Fibroblast of skin of left biceps (primary cell): ENCODE measurements at places on chromosomes 13 and 19.

DNA sequence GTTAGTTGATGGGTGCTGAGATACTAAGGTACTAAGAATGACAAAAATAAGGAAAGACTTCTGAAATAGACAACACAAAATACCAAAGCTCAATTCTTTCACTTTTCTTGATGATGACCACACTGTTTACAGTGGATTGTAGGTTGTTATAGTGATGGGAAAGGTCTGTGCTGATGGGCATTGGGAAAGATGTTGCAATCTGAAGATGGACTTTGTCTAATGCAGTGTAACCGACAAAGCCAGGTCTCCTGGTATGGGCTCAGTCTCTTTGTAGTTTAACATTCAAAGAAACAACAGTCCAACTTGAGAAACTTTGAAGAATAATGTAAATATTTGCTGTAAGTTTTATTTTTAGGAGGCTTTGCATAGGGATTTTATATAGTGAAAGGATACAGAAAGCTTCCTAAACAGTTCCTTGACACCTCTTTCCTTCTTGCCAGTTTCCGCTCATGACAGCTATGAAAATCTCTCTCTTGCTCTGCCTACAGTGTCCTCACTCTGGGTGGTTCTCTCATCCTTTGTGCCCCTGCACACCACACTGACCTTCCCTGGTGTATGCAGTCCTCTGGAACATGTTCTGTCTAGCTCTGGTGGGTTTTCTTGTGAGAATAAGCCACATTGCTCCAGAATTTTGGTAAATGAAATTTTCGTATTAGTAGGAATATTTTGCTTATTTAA, 172.2 kb downstream of the KCNRG start:
- DNase-seq = no peak

GRCh38 chr13:52195401-52195837, 36.0 kb upstream of the NEK3 start:
- DNase-seq = peak; percentile 36

DNA sequence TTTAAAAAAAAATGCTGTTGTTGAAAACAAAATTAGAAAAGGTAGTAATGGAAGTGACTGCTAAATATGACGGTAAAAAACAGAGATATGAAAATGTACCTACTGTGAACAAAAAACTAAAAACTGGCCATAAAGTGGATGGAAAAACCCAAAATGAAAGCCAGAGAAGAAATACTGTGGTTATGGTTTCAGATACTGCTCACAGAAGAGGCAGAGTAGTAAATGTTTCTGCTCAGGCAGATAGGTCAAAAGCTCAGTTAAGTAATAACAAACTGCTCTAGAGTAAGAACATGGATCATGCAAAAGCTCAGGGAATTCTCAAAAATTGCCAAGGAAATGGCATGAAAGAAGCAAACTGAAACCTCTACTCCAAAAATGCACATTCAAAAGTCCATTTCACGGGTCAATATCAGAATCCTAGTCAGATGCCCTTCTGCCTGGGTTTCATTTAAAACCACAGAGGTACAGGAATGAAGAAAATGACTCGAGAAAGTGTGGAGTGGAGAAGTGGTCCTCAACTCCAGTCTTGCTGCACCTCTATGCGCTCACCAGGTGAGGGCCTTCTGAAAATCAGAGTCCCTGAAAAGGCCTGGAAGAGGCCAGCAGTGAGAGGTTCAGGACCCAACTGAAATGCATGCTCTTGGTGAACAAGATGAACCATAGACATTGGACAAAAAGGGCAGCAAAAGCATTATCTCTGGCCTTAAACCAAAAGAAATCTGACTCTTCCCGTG, 315.0 kb upstream of the SPRY2 start:
- DNase-seq = no peak

DNA sequence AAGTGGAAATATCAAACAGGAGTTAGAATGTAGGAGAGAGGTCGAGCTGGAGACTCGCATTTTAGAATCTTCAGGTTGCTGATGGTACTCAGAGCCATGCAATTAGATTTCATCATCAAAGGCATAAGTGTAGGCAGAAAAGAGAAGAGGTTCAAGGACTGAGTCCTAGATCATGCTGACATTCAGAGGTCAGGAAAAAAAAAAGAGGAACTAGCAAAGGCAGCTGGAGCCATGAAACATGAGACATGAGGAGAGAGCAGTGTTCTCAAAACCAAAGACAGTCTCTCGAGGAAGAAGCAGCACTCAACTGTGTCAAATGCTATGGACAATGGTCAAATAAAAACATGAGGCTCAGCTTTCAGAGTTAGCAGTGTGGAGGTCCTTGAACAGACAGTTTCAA, 12.4 kb upstream of the TPP2 start:
- DNase-seq = no peak

DNA sequence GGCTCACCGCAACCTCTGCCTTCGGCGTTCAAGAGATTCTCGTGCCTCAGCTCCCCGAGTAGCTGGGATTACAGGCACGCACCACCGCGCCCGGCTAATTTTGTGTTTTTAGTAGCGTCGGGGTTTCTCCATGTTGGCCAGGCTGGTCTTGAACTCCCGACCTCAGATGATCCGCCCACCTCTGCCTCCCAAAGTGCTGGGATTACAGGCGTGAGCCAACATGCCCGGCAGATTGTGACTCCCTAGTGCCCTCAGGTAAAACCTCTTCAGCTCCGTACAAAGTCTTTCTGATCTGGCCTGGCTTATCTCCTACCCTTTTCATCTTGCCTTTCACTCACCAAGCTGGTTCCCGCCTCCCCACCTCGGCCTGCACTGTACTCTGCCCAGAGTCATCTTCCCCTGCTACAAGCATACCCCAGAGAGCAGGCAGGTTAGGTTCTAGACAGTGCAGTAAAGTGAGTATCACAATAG, 15.0 kb downstream of the BICRA start:
- no peak for DNase-seq

- DNase-seq = no peak
These were observed 311.2 kb downstream of the FOXO1 start for GRCh38 chr13:40355126-40355724.

GRCh38 chr13:20377720-20378119, 145.6 kb upstream of the GJB6 start:
- no peak for DNase-seq

DNA sequence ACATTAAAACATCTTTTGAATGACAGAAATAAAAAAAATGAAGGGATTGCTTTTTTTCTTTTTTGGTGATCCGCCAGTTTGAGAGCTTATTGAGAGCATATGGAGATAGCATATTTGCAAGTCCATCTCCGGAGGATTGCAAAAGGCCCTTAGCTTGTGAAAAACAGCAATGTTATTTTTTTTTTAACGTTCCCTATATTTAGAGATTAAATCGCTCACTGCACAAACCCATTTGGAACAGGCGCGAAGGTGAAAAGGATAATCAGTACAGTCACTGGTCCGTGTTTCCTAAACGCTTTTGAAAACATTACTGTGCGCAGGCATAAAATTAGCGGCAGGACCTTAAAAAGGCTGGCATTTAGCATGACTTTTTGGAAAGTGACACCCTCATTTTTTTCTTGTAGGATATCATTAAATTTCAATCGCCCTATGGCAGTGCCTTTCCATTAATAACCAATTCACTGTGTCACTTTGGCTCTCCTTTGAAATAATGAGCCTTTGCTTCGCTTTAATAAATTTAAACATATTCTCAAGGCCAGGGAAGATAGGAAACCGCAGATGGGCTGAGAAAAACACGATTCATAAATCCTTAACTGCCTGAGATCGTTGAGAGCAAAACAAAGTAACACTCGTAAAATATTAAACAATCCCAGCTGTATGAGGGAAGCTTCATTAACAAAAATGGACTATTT, 342.2 kb downstream of the DACH1 start:
- no peak for DNase-seq

GRCh38 chr13:35917252-35917941, 213.8 kb downstream of the DCLK1 start:
- no peak for DNase-seq

DNA sequence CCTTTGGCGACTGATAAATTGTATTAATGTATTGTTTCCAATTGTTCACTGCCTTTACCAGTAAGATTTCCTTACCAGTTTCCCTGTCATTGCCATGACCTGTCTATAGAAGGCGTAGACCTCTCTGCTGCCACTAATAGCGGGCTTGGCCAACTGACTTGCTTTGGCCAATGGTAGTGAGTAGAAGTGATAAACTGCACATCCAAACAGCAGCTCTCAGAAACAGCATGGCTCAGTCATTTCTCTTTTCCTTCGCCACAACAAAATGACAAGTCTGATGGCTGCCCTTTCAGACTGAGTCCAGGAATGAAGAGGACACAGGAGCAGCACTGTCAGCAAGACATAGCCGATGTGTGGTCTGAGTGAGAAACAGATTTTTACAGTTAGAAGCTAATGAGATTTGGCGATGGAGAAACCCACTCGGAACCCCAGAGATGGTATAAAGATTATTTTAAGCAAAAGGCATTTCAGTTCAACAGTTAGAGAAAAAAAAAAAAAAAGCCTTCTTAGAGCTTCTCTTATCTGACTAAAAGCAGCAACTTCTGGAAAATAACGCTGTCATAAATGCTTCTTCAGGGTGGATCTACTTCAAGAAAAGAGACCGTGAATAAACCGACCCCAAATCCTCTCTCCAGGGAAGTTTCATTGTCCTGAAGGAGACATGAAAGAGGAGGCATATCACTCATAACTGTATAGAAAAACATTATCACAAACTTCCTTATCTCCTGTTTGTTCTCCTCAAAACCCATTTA, 42.0 kb upstream of the TM9SF2 start:
- no peak for DNase-seq

- no peak for DNase-seq
These were observed 24.0 kb upstream of the TBC1D4 start for GRCh38 chr13:75506018-75506417.

DNA sequence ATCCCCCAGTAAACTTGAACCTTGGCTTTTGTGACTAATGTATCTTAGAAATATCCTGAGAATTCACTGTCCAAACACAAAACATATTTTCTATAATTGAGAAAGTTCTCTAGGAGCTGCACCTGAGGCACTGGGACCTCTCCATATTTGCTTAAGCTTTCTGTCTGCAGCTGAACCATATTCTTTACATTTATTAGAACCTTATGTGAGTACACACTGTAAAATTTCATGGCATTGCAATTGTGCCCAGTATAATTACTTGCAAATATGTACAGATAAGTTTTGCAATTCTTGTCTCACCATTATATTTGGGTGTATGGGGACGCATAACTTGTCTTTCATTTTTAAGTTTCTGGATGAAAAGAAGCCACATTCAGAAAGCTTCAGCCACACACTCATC, 280.7 kb upstream of the KLHL1 start:
- no peak for DNase-seq

DNA sequence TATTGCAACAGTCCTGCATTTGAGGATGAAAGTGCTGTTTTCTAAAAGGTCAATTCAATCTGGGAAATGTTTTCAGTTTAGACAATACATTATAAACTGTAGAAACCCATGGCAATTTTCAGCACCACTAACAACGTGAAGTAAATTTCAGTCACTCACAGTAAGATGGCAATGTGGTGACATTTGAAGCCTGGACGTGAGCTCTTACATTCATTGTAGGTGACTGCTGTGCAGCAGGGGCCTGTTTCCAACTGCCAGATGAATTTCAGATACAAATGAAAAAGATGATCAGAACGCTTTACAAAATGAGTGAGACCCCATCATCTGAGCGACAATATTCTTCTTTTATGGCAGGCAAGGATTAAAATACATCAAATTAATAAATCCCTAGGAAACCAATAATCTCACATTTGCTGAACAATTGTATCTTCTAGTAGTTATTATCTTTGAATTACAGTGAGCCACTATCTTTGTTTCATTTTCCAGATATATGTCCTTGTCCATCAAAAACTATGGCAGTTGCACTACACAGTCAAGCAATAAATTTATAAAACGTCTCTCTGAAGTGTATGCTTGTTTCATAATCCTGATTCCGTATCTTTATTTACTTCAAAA, 1816.8 kb downstream of the OLFM4 start:
- DNase-seq = no peak

DNA sequence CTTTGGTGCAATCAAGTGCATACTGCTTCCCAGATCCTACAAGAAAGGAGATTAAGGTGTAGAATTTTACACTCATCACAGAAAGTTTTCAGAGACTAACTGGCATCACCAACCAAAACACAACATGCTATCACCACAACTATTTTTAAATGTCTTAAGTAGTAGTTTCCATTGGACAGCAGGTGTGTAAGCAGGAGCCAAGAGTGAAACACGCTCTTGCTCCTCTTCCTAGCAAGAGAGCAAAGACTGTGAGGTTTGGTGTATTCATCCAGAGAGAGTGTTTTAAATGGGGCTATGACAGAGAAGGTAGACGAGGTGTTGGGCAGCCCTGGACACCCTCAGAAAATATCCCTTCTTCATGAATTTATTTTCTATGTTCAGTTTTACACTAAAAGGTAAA, 12.5 kb upstream of the LILRA4 start:
- DNase-seq = no peak

- no peak for DNase-seq
These were observed 5.9 kb upstream of the SRRM5 start for GRCh38 chr19:43605875-43606568.

DNA sequence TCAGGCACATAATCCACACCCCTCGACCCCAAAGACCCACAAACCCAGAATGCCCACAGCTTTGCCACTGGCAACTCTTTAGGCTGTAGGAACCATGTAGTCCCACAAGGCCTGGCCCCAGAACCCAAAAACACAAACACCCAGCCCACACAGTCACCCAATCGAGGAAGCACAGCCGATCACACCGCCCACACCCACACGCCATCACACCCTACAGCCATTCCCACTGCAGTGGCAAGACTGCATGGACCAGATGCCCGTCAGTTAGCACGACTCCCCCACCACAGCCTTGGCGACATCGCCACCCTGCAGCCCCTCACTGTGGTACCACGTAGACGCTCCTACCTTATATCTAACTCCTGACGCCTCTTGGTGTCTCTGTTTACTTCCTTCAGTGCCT, 24.0 kb upstream of the MEIS3 start:
- no peak for DNase-seq

GRCh38 chr13:24287748-24288287, 21.6 kb upstream of the C1QTNF9 start:
- no peak for DNase-seq

DNA sequence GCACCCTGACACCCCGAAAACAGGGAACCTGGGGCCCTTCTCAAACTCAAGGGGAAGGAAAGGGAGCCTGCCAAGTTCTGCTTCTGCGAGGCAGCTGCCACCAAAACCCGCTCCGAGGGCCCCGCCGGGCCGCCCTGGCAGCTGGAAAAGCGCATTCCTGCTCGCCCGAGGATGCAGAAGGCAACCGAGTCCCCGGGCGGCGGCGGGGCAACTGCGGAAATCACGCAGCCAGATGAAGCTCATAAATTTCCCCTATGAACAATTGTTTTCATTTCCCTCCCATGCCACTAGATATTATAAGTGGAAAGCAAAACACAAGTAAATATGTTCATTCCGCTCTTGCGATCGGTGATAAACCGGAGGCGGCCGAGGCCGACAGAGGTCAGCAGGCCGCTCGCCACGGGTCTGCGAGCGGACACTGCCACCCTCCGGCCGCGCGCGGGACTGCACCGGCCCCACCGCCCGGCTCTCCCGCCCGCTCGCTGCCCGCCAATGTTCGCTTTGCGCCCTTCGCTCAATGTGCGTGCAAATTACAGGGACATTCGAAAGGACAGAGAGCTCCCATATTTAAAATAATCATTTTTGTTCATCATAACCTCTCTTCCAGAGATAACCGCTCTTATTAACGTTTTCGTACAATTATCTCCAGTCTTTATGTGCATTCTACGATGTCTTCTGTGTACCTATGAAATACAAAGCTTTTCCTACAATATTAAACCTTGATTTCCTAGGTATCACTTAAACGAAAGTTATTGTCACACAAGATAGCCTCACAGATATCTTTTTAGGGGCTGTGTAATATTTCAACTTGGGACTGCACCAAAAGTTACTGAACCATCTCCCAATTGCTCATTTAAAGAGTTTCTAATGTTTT, 120.8 kb upstream of the ZNF507 start:
- no peak for DNase-seq

- peak; percentile 82 for DNase-seq
These were observed 31.7 kb downstream of the DNAJC15 start for GRCh38 chr13:43054803-43055802.
